ENCODE measurements at places on chromosomes 13 and 19.
A peak's percentile ranks its signal among the peaks of the same experiment; 100 is the strongest.

GRCh38 chr19:55647732-55648584 is at the start of gene CCDC106:
CCDC106 (plus strand) TSS chr19:55648212; CDS start chr19:55649047, 835 bp downstream.
- peak; percentile 82 for DNase-seq

DNA sequence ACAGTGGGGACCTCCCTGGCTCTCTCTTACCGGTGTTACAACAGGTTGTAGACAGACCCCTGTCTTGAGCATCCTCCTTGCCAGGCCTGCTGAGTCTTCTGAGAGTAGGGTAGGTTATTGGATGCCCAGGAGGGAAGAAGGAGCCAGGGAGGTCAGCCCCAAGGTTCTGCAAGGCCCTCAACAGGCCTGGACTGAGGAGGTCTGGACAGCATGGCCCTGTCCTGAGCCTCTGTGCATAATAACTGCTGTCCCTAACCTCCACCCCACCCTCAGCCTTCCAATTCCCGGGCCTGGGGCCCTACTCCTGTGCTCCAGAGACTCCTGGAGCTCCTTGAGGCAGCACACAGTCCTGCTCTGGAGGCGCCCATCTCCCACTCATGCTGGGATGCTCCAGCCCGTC is 336 bp downstream of the CD22 start:
- no peak for DNase-seq

DNA sequence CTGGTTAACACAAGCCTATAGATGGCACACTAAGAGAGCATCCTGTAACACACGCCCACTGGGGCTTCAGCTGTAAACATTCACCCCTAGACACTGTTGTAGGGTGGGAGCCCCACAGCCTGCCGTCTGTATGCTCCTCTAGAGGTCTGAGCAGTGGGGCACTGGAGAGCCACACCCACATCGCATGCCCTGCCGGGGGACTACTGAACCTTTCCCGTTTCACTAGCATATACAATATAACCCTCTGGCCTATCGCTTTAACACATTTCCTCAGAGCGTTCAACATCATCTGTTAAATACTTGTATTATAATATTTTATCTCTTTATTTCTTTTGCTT is 73.4 kb downstream of the PCDH9 start:
- DNase-seq = no peak

DNA sequence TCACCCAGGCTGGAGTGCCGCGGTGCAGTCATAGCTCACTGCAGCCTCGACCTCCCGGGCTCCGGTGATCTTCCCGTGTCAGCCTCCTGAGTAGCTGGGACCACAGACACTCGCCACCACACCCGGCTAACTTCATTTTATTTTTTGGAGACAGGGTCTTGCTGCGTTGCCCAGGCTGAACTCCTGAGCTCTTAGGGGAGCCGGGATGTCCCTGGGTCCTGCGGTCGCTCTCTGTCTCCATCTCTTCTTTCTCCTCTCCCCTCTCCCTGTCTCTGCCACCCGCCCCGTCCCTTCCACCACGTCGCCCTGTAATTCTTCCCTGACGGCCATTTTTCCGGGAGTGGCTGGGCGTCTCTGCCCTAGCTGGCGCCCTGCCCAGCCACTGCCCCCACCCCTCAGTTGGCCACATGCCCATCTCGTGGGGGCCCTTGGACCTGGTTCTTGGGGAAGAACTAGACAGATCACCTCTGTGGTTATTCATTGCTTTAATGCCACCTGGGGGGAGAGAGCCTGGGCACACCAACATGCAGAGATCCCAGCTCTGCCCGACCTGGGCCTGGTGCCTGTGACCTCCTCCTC is 18.9 kb downstream of the ARID3A start:
- no peak for DNase-seq

DNA sequence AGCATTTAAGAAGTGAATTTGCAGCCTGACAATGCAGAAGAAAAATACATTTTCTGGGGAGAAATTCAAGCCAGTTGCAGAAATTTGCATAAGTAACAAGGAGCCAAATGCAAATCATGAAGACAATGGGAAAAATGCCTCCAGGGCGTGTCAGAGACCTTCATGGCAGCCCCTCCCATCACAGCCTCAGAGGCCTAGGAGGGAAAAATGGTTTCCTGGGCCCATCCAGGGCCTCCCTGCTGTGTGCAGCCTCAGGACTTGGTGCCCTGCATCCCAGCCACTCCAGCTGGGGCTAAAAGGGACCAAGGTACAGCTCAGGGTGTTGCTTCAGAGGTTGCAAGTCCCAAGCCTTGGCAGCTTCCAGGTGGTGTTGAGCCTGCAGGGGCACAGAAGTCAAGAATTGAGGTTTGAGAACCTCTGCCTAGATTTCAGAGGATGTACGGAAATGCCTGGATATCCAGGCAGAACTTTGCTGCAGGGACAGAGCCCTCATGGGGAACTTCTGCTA is 16.7 kb upstream of the ITM2B start:
- DNase-seq = no peak
